ENCODE measurements at places on chromosomes 13 and 19.

DNA sequence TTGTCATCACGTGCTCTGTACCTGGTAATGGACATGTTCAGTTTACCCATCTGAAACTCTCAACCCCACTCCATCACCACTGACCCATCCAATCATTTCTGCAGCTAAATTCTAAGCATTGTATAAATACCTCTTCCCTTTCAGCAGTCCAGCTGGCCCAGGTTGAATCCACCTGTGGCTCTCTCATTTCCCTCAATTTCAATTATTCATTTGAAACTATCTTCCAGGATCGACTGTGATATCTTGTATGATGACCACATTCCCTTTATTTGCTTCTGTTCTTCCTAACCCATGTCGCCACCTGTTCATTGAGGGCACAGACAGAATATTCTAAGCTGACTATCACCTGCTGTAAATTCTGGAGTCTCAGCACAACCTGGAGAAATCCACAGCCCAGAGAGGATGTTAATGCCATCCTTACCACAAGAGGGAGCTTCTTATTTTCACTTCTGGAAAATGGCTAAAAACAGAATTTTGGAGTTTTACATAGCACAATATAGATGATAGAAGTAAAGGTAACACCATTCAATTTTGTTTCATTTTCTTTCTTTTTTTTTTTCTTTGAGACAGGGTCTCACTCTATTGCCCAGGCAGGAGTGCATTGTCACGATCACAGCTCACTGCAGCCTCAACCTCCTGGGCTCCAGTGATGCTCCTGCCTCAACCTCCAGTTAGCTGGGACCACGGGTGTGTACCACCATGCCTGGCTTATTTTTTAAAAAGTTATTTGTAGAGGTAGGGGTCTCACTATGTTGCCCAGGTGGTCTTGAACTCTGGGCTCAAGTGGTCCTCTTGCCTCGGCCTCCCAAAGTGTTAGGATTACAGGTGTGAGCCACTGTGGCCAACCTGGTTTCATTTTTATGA lies 38.6 kb downstream of the ZNF823 start:
- DNase-seq, result peak; percentile 15

GRCh38 chr13:93360021-93360420 lies 133.4 kb downstream of the GPC6 start:
- DNase-seq, result no peak

DNA sequence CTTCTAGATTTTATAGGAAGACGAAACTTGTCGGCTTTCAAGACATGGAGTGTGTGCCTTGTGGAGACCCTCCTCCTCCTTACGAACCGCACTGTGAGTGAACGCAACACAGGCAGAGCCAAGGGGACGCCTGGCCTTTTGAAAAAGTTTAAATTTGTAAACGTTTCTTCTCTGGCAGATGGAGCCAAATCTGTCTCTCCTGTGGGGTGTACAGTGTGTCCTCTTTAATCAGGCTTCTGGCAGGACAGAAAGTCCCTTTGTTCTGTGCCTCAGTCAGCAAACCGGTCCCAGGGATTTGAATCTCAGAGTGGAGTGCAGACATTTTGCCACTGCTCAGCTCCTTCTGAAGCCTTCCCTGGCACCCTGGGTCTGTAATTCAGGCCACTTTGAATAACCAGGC lies 56.5 kb downstream of the TNFRSF19 start:
- no peak for DNase-seq

DNA sequence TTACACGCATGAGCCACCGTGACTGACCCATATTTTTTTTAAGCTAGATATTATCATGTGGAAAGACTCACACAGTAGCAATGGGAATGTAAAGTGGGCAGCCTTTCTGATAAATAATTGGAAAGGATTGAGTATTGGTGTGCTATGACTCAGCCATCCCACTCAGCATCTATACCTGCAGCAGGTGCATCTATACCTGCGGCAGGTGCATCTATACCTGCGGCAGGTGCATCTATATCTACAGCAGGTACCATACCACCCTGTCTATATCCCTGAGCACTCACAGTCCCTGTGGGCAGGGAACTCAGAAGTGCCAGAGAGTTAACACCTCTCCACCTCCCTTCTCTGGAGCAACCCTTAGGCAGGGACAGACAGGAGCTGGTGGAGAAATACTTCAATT lies 5.2 kb upstream of the LRRC8E start:
- DNase-seq, result no peak

DNA sequence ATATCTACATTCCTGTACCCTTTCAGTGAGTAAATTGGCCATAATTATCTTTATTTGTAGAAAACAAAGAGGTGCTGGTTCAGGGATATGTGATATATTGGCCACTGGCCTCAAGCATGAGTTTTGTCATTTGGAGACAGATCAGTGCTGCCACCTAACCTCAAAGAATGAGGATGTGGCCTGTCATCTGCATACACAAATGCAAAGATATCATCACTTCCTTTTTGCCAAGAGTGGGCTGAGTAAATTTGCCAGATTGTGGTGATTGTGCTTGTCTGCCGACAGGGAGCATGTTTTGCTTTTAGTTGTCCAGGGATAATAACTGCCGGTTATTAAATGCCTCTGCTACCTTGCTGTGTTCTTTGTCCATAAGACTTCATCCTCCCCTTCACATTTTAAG lies 44.2 kb downstream of the WASF3 start:
- DNase-seq, result no peak

DNA sequence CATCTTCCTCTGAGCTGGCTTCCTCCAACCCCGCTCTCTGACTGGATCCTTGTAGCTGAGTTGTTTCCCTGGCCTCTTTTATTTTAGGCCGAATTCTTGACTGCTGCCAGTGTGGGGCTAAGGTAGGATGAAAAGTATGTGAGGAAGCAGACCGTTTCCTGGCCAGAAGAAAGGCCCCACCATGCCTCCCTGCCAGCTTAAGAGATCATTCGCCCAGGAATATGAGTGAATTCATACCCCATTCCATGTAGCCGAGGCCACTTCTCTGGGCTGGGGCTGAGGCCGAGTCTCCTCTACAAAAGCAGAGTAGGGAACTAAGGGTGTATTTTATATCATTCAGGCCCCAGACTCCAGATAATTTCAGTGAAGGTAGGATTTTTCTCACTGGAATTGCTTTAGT lies 32.3 kb downstream of the NFIX start:
- no peak for DNase-seq

- no peak for DNase-seq
Observed at GRCh38 chr13:25630329-25630900, 258.6 kb downstream of the ATP8A2 start.

GRCh38 chr19:8459520-8460270 lies 14.9 kb downstream of the HNRNPM start:
- no peak for DNase-seq

DNA sequence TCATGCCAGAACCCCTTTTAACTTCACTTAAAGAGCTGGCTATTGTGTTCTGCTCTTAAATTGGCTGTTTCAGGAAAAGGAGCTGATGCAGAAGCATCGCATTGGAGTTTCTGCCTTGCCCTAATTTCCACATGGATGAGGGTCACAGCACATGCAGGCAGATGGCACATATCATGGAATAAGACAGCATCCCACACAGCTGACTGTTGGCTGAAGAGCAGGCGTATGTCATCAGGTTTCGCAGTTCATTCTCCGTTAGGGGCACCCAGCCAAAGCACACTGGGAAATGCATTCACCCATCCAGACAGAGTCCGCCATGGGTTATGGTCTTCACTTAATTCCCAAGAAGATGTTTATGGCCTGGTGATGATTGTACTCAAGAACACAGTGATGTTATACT lies 572.5 kb downstream of the LIG4 start:
- no peak for DNase-seq

DNA sequence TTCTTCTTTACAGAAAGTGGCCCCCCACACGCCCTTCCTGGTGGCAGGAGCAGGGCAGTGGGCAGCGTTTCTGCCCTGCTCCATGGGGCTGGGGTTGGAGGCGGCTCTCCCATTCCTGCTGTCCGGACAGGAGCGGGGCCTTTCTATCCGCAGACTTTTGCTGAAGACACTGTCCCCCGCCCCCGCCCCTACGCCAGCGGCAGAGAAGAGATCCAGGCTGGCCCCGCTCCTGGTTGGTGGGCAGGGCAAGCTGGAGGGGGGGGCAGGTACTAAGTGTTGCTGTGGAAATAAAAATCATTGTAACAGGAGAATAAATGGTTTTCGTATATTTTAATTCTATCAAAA lies 81.7 kb downstream of the ZNF429 start:
- DNase-seq, result no peak

DNA sequence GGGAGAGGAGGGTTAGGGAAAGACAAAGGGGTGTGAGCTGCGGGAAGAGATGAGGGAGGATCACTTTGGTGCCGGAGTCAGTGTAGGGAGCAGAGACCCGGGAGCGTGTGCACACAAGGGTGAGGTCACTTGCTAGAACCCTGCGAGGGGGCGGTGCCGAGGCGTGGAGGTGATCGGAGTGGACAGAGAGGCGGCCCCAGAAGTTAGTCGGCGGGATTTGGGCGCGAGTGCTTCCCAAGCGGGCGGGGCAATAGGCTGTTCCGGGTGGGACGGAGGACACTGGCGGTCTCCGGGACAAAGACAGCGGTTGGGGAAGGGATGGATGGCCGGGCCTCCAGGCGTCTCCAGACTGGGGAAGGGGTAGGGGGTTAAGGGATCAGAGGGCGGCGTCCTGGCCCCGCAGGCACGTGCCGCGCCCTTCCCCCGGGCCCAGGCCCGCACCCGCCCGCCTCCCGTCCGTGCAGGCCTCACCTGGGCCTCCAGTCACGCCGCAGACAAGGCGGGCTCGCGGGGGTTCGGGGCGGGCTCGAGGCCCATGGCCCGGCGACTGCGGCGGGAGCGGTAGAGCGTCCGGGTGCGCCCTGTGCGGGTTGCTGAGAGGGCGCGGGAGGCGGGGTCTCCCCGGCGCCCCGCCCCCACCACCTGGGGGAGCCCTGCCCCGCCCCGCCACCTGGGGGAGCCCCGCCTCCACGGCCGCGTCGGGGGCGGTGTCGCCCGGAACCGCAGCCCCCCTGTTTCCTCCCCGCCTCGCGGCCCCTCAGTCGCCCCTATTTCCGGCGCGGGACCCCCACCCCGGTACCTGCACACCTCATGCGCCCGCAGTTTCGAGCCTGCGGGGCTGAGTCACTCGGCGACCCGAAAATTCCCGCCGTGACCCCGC lies at the start of gene LPAR2:
LPAR2 (minus strand) TSS at position 600 of the 880 bp plus-strand sequence. CDS start 945 bp downstream, outside the sequence.
- no peak for DNase-seq

DNA sequence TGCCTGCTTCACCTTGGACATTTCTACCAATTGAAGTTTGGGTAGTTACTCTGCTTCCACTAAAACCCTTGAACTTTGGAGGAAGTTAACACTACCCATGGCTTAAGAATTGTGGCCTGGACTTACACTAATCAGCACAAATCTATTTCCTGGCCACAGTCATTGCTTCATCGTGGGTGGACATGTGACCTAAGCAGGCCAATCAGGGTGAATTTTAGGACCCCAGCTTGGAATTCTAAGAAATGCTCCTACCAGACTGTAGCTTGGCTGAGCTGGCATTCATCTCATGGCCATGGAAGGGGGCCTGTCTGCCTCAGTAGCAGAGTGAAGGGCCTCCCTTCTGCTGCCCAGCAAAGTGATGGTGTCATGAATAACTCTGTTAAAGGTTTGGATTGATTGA lies 58.3 kb upstream of the SLC15A1 start:
- no peak for DNase-seq

DNA sequence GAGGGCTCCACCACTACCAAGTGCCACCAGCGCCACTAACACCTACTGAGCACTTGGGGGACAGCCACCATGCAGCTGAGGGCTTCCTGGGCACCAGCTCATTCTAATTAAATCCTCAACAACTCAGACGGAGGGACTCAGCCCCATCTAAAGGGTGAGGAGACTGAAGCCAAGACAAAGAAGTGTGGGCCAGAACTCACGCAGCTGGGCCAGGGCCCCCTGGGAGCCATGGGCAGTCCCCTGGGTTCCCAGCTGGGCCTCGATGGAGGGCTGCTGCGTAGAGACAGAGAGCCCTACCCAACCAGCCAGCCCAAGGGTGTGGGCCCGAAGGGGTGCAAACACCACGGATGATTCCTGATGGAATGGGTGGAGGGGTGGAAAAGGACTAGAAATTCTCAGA lies 12.8 kb upstream of the PRKD2 start:
- no peak for DNase-seq

Measured in hindlimb muscle (tissue), 1 donor.